Germinal center (tissue), 1 donor: ENCODE measurements at places on chromosomes 11 and 22.

- no peak for DNase-seq
These were observed 82.7 kb upstream of the EED start for GRCh38 chr11:86161837-86162236.

GRCh38 chr22:31143038-31143437 lies 2.7 kb upstream of the PLA2G3 start:
- DNase-seq = no peak

DNA sequence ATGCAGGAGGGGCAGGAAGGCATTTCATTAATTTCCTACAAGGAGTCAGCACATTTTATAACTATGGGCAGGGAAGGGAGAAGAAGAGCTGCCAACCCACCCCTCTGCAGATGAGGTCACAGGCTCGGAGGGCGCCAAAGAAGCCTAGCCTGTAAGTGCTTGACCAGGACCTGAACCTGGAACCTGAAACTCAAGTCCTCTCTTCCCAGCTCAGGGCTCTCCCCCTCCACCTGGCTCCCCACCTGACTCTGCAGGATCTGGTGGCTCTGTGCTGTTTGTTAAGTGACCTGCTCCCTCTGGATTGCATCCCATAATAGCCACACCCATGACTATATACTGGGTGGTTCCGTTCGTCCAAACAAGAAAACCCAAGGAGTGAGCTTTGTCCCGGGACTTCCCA lies 27.3 kb downstream of the SCGB1A1 start:
- DNase-seq = no peak

- no peak for DNase-seq
These were observed 189.3 kb downstream of the MIAT start for GRCh38 chr22:26846645-26847044.

DNA sequence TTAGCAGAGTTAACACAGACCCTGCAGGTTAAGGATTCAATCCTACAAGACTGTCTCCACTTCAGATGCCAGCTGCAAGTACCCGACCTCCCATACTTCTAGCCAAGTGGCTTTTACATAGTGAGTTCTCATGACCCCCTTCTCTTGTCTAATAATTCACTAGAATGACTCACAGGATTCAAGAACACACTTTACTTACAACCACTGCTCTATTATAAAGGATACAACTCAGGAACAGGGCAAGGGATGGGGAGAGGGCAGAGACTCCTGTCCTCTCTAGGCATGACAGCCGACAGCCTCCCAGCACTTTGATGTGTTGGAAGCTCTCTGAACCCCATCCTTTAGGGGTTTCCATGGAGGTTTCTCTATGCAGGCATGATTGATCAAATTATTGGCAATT lies 60.0 kb downstream of the MYO18B start:
- DNase-seq = no peak

DNA sequence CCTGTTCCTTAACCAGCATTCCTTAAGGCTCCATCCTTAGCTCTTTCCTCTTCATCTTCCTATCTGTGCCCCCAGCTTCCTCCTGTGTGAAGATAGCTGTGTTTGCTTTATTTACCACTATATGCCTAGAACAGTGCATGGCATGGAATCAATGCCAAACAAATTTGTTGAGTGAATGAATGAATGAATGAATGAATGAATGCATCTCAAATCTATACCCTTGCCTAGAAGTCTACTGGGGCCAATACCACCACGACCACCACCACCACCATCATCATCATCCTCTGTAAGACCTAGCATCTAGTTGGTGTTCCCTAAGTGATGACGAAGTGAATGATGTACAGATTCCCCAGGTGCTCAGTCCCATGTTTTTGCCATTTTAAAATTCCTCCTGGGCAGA lies 819 bp upstream of the OTOG start:
- no peak for DNase-seq

DNA sequence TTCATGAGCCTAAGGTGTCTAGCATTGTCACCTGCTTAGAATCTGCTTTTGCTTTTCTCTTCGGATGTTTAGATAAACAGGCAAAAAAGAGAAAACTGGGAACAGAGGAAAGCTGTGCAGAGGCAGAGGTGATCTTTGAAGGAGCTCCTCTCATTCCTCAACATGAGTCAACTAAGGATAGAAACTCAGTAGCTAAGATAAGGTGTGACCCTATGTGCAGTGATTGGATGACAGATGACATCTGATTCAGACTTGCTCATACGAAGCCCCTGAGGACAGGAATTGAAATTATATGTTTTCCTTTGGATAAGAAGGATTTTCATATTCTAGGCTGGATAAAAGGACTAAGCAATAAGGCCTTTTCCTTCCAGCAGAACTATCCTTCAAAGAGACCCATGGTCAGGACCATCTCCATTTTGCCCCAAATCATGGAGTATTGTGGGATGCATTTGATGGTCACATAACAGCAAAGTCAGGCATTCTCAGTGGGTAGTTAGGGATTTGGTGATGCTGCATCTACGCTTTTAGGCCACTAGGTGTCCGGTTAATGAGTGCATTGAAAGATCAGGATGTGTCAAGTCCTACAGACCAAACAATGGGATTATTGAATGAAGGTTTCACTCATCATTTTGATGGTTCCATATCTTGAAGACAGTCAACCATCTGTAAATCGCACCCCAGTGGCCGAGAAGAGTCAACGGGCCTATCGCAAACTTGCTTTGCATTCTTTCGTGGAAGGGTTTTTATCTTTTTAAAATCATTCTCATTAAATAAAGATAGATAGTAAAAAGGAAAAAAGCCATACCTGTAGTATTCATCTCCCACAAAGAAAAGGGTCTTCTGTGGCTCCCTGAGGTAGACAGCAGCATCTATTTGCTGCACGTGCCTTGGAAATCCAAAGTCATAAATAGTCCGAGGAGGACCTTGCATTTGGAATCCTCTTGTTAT lies 32.2 kb downstream of the MMP20 start:
- DNase-seq = no peak

GRCh38 chr11:75073459-75074190 lies 23.1 kb downstream of the OR2AT4 start:
- no peak for DNase-seq

DNA sequence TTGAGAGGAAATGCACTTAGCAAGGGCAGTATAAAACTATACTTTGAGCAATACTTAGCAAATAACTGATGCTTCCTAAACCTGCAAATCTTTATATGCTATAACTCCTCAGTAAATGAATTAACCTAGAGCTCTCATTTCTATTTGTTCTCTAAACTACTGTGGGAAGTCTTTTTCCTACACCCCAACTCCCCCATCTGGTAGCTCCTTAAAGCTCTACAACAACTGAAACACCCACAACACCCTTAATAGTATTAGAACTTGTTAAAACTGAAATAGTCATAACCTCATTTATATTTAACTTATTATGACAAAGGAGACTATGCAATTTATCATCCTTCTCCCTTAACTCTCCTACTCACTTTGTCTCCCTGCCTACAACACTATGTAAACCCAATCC lies 43.4 kb downstream of the GUCY1A2 start:
- DNase-seq = no peak

DNA sequence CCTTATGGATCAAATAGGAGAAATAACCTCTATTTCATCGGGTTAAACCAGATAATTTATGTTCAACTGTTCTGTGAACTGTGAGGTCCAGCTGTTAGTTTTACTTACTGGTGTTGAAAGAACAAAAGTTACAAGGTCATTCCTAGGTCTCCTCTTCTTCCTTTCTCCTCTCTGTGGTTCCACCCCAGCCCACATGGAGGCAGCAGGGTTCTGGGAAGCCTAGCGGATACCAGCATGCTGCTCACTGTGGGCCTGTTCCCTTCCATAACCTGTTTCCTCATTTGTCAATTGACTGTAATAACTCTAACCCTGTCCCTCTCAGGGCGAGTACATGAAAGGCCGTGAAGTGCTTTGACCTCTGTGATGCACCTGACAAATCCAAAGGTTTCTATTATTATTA lies 27.8 kb downstream of the RELT start:
- DNase-seq = no peak

GRCh38 chr11:65116370-65117205 lies 913 bp downstream of the ZNHIT2 start:
- no peak for DNase-seq

GRCh38 chr22:47850644-47851151 lies 1088.2 kb downstream of the TBC1D22A start:
- no peak for DNase-seq

DNA sequence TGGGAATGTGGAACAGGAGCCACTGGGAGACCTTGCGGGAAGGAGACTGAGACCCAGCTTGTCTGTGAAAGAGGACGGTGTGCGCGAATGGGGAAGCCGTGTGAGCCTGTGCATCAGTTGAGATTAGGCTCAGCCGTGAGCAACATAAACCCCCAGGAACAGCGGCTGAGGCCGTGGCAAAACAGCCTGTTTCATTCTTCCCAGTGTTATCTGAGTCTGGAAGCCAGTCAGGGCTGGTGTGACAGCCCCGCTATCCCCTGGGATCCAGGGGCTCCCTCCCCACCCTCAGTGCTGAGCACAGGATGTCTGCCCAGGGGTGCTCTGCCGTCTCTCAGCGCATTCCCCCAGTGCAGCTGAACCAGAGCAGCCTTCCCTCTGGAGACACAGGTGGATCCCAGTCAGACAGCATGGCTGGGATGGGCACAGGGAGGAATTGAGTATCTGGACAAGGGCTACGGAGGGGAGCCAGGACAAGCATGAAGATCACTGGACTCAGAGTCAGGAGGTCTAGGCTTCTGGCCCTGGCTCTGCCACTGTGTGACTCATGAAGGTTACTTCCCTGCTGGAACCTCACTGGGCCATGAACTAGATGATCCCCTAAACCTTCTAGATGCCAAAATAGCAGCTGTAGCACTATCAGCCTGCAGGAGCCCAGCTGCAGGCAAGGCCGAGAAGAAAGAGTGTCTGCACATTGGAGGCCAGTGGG lies 8.6 kb downstream of the OAF start:
- DNase-seq = no peak

GRCh38 chr11:72723508-72723907 lies 28.7 kb downstream of the ARAP1 start:
- no peak for DNase-seq

- DNase-seq = no peak
These were observed 21.6 kb upstream of the SOX10 start for GRCh38 chr22:38005943-38006342.

GRCh38 chr11:79467761-79468160 lies 26.9 kb upstream of the TENM4 start:
- no peak for DNase-seq

GRCh38 chr22:20128902-20129746 lies 2.5 kb upstream of the ZDHHC8 start:
- DNase-seq = peak; percentile 43

GRCh38 chr22:29301716-29302401 lies 4.6 kb upstream of the GAS2L1 start:
- no peak for DNase-seq

DNA sequence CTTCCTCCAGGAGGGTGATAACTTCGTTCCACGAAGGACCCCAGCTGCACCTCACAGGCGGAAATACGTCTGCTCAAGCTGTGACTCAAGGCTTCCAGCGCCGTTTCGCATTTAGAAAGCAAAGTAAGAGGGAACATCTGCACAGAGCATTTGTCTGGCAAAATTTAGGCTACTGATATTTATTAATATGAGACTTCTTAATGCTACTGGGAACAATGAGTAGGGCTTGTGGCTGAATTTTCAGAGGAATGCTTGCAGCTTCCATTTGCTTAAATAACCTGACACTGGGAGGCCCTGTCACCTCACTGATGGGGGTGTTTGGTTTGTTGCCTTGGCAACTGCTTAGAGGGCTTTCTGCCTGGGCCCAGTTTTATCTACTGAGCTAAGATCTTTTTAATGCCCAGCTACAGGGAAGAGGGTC lies 14.7 kb upstream of the ST14 start:
- DNase-seq = no peak

DNA sequence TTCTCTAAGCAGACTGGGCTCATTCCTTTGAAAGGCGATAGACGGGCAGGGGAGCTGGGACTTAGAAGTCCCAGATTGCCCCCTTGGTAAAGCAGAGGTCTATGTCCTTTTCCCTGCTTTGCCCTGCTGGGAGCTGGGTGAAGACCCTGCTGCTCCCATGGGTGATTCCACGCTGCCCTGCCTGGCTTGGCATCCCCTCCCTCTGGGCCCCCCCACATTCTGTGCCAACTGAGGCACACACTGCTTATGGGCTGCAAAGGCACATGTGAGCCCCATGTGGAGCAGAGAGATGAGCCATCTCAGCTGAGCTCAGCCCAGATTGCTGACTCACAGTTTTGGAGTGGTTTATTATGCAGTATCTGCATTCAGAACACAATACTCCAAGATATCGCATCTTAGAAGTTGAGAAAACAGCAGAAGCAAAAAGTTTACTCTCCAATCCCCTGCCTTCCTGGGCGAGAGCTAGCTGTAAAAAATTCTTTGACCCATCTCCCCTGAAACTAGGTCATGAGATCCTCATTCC lies 127.2 kb downstream of the ST3GAL4 start:
- DNase-seq = no peak

- no peak for DNase-seq
These were observed 1078.7 kb downstream of the BRD1 start for GRCh38 chr22:48748860-48749554.

- DNase-seq = no peak
These were observed 12.4 kb upstream of the KCNE3 start for GRCh38 chr11:74479732-74480123.

DNA sequence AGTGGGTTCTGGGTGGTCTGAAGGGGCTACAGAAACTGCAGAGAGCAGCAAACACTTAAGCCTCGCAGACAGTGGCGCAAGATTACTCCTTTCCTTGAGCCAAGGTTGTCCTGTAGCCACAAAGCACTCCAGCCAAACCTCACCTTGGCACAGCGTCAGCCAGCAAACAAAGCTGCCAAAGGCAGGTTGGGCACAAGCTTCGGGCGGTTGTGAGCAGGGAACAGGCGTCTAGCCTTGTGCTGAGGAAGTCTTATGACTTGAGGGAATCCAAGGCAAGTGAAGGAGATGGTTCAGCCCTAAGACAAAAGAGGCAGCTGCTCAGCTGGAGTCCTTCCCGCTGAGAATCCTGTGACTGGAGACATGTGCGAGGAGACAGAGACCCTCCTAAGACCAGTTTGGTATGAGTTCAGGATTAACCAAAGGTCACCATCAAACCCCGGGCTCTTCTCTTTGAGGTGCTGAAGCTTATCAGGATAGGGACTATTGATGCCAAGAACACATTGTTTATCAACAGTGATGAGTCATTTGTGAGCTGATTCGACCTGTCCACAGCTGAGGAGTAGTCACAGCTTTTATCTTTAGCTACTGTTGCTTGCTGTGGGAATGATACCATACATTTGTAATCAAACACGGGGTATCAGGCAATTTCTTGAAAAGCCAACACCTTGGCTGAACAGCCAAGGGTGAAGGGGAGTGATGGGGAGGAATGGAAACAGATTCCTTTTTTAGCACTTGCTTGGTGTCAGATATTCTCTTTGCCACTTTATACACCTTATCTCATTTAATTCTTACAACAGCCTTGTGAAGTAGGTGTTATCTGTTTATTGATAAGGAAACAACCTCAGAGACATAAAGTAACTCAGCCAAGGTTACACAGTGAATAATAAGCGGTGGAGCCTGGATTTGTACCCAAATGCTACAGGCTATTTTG lies 4.6 kb downstream of the ADM start:
- DNase-seq = no peak
